ENCODE measurements at places on chromosomes 4 and X.

GRCh38 chr4:141463678-141464077 is 172.7 kb upstream of the IL15 start:
- DNase-seq = no peak

- DNase-seq = no peak
These were observed 220.3 kb downstream of the ADAMTS3 start for GRCh38 chr4:72348701-72349100.

DNA sequence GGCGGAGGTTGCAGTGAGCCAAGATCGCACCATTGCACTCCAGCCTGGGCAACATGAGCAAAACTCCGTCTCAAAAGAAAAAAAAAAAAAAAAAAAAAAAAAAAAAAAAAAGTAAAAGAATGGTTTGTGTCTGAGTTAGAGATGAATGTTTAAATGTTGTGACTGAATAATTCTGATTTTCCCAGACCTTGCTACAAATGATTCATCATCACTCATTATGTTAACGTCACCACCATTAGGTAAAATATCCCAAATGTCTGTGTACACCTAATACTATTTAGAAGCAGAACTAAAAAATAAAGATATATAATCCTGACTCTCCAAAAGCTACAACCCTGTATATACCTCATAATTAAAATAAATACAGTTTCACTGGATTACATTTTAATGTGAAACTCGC is 70.8 kb downstream of the HHIP start:
- DNase-seq = no peak

DNA sequence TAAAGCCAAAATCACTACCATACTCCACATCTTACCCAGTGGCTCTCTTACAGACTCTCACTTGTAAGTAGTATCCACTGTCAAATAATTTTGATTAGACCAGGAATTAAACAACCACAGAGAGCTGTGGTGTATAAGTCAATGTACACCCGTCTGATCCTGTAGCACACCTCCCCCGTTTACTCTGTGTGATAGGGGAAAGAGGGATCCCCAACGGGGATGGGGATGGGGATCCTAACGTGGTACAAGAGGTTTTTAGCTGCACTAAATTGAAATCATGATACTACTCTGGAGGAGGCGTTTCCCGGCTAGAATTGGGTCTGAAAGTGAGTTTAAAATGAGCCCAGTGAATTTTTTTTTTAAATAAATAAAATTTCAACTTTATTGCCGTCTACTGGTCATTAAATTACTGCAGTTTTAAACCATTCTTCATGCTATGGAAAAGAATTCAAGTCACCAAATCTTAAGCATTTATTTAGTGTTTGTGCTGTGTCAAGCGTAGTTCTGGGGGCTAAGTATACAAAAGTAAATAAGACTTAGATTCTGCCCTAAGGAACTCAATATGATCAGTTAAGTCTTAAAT is 76.6 kb downstream of the INTS12 start:
- no peak for DNase-seq

Data from stimulated activated CD4-positive, alpha-beta T cell treated with anti-CD3 and anti-CD28 coated beads, Interleukin-12 subunit alpha, Interleukin-12 subunit beta, amount 100 ng/mL, for 48 hours (primary cell).